ENCODE measurements at places on chromosomes 6 and 20.

DNA sequence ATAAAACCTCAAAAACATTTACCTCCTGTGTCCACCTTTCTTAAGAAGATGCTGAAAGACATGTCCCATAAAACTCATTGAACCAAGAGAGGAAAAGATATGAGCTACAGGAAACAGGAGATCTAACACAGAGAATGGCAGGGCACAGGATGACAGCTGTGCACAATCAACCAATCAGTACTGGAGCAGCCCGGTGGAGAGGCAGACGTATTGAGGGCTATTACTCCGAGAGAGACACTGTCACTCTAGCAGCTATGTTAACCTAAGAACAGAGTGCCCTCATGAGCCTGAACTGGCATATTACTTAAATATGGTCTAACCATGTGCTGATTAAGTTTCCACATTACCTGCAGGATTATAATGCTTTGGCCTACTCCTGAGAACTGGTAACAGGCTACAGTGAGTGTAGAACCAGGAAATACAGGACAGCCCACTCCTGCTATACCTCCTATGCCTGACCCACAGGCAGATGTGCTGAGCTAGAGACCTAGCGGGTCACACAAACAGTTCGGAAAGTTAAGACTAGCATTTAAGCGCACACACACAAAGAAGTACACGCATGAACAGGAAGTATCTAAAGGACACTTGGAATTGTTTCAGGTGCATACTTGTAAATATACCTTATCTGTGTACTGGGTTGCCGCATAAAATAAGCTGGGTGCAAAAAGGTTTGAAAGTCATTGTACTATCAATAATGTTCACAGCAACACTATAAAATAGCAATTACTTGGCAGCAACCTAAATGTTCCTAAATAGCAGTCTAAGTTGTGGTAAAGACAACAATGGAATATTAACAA lies 199.3 kb upstream of the SHLD1 start:
- DNase-seq, result no peak

DNA sequence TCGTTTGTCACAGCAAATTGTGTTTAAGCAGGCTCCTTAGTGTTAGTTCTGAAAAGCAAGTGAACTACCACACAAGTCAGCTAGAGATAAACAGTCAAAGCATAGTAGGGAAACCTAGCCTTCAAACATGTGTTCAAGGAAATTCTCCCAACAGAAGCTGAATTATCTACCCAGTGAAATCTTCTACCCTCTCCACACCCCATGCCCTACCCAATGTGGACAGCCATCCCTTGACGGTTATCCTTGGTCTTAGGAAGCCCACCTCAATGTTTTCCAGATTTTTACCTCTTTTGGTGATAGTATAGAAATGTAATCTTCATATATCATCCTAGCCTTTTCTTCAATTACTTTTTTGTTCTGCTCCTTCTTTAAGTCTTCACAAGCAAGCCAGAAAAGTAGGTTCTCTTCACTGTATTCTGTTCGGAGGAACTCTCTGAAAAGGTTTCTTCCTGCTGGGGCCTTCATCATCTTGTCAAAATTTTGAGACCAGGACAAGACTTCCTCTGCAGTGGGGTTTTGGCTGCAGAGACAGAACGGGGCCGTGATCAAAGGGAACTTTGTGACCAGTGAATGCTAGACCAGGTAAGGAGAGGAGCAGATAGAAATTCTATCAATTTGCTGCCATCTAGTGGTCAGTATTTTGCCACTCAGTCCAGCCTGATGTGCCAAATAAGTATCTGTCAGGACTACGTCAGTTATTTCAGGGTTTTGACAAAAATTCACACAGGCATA lies 21.6 kb upstream of the MTRF1L start:
- no peak for DNase-seq

DNA sequence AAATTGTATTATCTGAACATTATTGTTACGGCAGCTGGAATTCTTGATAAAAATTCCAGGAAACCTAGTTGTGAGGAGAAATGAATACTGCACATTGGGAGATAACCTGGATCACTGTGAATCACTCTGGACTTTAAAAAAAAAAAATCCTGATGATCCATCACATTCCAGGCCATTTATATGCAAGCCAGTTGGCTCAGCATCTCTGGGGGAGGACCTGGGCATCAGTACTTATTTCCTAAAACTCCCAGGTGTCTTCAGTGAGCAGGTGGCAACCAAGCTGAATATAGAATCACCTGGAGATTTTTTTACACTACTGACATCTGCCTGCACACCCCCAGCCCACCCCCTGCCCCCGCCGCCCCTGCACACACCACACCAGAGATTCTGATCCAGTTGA lies 39.1 kb upstream of the SIRT5 start:
- DNase-seq, result no peak

DNA sequence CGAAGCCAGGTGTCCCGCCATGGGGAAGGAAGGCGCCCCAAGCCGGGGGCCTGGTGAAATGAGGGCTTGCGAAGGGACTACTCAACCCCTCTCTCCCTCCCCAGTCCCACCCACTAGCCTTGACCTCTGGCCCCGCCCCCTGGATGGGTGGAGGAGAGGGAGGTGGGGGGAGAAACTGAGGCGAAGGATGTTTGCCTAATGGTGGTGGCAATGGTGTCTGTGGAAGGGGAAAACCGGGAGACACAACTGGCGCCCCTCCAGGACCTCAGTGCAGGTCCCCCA lies at the start of gene POU5F1:
TSS of gene POU5F1 (minus strand) at position 83 of the 282 bp plus-strand sequence. CDS start at position 21, 62 bp downstream.
- no peak for DNase-seq

DNA sequence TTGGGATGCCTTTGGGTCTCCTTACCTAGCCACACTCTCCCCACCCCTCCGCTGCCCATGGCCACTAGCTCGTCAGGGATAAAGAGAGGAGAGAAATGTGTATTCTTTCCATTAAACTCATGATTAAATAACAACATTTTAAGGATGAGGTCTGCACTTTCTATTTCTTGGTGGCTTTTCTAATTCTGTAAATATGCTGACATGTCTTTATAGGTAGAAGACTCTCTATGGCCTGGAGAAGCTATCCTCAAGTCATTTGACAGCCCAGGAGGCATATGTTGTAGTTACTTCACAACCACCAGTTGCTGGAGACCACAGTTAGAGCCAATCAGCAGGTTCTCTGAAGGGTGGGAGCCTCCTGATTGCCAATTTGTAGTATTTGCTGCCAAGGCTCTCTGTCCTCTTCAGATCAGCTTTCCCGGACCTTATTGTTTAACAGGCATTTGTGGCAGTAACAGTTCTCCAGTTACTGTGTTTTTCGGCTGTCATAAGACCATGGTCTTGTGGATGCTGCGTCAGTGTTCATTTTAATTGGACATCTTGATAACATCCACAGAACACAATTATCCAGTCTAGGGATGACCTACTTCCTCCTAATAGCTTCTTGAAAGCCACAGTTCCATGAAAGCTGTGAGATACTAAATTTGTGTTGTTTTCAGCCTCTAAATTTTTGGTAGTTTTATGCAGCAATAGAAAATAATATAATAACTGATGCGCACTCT lies 205.0 kb upstream of the KCNQ5 start:
- no peak for DNase-seq
